ENCODE measurements at places on chromosomes 16 and 17.

DNA sequence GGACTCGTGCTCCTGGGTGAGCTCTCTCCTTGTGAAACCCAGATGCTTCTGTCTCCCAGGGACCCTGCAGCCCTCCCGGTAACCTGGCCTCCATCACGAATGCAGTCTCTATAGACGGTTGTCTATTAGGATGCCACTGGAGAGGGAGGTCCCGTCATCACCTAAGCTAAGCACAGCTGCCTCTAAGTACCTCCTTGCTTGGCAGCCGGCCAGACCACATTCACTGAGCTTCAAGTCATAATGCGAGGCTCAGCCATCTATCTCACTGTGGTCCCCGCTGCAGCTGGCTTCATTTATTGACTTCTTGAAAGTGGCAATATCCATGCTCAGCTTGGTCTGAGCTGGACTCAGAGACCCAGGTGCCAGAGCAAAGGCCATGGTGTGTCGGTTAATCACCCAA is 74.5 kb upstream of the HSBP1 start:
- no peak for DNase-seq

- no peak for DNase-seq
Observed at GRCh38 chr16:31439519-31439918, 3.1 kb downstream of the ZNF843 start.

DNA sequence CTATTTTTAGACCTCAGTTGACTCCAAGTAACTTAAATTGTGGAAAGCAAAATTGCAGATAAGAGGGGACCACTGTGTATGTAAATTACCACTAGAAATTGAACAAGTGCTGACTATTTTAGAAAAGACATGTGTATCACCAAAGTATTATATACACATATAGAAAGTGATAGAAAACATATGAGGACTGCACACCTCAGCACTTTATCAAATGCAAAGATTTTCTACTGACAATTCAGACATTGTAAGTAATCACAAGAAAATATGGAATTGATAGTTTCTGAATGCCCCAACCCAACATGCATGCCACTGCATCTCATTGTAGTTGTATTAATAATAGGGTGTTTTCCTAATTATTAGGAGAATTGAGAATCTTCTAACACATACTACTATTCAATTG is 536.5 kb downstream of the CDH11 start:
- DNase-seq = no peak

DNA sequence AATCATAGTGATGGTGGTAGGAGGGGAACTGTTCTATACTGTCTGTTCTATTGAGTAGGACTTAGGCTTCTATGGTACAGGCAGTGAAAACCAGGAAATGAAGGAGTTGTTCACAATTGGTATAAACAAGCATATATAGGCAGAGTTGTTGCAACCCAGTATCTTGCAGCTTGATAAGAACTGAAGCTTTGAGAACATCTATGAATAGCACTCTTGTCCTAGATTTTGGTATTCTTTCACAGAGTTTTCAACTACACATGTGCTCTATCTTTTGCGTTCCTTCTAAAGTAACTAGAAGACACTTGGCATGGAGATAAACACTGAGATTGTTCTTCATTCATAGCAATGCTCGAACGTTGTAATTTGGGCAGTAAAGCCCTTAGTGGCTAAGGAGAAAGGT is 91.8 kb downstream of the KCNJ2 start:
- DNase-seq = no peak

DNA sequence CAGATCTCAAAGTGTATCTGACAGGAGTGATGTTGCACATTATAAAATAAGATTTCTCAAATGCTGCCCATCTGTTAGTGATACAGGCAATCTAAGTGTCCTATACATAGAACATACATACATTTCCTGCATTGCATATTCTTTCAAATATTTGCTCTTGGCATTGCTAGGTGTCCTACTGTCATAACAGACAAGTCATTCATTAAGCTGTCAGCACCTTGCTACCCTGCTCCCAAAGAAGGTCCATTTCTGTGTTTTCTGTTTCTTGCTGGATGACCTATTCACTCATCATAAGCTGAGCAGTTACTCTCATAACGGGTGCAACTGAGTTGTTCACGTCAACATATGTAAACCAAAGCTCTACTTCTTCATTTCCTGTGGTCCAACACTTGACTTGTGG is 719.0 kb downstream of the KCNJ2 start:
- DNase-seq = no peak

- DNase-seq = no peak
Observed at GRCh38 chr17:15240644-15241043, 24.5 kb downstream of the PMP22 start.

- no peak for DNase-seq
Observed at GRCh38 chr16:1297018-1297696, 12.3 kb upstream of the UBE2I start.

DNA sequence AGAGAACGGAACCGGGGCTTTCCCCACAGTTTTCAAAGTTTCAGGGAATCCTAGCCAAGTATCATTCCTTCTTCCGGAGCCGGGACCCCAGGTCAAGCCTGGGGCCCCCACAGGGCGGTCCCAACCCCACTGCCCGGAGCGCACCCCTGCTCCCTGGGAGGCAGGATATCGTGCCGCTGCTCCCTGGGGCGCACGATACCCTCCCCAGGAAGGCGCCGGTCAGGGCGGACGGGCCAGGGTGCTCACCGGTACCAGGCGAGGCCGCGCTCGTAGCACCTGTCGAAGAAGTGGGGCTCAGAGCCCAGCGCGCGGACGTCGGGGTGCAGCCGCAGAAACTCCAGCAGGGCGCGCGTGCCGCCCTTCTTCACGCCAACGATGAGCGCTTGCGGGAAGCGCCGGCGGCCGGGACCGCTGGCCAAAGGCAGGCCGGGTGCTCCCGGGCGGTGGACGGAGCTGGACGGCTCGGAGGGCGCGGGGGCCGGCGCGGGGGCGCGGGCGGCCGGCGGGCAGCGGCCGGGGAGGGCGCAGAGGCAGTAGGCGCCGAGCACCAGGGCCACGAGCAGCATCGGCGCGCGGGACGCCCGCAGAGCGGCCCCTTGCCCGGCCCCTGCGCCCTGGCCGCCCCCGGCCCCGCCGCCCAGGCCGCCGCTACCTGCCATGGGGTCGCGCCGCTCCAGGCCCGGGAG is 407 bp downstream of the HS3ST6 start:
- DNase-seq = no peak

- no peak for DNase-seq
Observed at GRCh38 chr17:83086199-83086880, 6.9 kb downstream of the METRNL start.

GRCh38 chr17:66737524-66737923 is 97.4 kb upstream of the CACNG5 start:
- peak; percentile 35 for DNase-seq

DNA sequence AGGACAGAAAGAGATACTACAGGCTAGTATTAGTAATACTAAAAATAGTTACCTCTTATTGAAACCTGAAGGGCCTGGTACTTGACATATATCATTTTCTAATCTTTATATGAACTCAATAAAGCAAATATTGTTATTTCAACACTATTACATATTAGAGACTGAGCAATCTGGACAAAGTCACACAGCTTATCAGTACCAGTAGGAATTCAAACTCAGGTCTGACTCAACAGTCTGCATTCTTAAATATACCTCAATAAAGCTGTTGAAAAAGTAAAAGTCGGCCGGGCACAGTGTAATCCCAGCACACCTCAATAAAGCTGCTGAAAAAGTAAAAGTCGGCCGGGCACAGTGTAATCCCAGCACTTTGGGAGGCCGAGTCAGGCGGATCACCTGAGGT is 67.4 kb downstream of the KANSL1 start:
- no peak for DNase-seq

DNA sequence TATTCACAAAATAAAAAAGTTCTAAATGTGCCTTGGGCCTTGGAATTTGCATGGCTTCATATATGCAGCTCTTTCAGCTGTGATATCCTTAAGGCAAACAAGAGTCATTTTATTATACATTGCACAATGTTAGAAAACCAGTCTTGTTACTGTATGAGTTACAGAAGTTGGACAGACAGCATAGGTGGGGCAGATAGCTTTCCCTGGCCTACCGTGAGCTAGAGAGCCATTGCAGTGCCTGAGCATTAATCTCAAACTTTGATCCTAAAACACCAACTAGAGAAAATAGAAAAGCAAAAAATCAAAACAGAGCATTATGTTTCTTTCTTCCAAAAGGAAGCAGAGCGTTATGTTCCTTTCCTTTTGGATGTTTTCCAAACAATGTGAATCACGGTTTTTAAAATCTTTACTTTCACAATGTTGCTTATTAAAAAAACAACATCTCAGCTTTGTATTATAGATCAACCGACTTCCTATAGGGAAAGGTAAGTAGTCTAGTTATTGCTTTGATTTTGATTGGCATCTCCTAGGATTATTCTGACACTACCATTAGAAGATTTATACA is 32.2 kb downstream of the ARHGAP44 start:
- DNase-seq = no peak

All from AG09319 (cell line).